Astrocyte (in vitro differentiated cells and primary cell): ENCODE measurements at places on chromosomes 3 and 15. TPM values are rescaled to one million over a fixed set of nuclear protein-coding genes. Genes with fewer than 3 reads are reported as not detected.

The PTH1R gene
- total RNA-seq = 4.4 and 5.2 TPM in 2 replicates

DNA sequence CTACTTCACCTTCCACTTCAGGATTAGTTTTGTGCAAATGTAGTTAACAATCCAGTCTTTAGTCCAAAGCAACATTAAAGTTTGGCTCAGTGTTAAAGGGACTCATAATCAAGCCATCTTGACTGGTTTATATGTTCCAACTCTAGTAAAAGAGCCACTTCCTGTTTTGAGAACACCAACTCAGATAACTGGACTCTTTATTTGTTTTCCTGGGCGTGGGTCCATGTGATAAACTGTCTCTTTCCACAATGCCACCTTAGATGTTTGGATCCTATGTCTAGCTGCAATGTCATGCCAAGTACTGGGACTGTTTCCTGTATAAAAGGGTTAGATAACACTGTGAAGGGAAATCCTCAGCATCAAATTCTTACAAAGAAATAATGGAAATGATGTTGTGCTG is 545.0 kb downstream of the PYDC2 start:
- DNase-seq = no peak

GRCh38 chr15:51108933-51109550 is 14.3 kb upstream of the TNFAIP8L3 start:
- DNase-seq = peak; percentile 100

The LRRC15 gene
- 1.3 and 1.4 TPM in 2 replicates for total RNA-seq

DNA sequence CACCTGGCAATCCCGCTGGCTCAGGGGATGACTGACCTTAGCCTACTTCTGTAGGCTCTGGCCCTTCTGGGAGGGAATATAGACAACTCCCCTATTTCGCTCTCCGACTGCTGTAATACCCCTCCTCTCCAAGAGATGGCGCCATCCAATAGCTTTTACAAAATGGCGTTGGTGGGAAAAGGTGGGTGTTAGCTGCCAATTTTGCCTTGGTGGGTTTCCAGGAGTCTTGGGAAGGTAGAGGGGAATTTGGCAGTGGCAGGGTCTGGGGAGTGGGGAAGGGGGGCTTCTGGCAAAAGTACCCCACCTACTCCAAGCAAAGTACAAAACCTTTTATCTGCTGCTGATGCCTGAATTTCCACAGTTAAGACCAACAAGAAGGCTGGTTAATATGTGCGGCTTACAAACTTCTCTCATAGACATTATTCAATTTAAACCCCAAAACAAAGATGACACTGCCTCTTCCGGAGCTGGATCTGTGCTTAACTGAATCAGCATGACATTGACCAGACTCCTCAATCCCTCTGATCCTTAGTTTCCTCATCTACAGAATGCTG is 62.1 kb downstream of the RASGRF1 start:
- DNase-seq = no peak

GRCh38 chr15:52784799-52785671 is 5.1 kb downstream of the ONECUT1 start:
- DNase-seq = no peak

The C2CD4B gene
- total RNA-seq = not detected in 2 replicates

GRCh38 chr15:91357011-91357410 is 257.0 kb downstream of the SV2B start:
- DNase-seq = no peak

The GOLGA8S gene
- total RNA-seq = 0.14 and 0.26 TPM in 2 replicates

- no peak for DNase-seq
These were observed 1.1 kb downstream of the NCKIPSD start for GRCh38 chr3:48684480-48685143.

DNA sequence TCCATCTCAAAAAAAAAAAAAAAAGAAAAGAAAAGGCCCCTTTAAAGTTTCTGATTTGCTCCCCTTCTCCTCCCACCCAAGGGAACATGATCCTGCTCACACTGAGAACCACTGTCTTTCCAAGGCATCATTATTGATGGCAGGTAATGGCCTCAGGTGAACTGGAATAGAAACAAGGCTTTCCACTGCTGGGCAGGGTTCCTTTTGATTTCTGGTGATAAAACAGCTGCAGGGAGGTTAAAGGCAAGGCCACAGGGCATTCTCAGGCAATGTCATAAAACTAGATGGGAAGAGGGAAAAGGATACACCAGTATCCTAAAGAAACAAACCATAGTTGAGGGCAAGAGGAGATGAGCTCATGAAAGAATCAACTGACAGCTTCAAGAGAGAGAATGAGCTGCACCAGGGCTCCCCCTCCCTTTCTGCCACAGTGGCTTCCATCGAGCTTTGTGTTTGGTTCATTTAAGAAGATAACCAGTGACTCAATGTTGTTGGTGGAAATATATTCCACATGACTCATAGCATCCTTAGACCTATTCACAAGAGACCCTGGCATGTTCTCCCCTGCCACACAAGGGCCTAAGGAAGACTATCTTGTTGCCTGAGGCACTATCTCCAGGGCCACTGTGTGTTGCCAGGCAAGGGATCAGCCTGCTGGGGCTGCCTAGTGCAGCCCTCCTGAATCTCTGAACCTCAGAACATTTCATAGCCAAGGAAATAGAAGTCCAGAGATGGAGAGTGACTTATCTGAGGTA is 86.4 kb downstream of the WDR76 start:
- DNase-seq = peak; percentile 99

DNA sequence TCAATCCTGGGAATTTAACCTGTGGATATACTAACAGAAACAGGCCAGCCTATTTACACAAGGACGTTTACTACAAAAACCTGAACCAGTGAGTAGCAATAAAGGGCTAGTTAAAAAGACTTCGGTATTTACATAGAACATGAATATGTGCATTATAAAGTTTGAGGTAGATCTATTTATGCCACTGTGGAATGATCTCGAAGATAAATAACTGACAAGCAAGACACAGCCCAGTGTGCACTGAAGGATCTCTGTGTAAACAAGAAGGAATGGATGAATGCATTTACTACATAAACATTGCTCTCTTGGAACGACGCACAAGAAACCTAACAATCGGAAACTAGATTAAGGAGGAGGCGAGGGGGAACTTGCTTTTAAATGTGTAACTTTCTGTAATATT is 132.0 kb upstream of the NSMCE3 start:
- DNase-seq = no peak

- no peak for DNase-seq
These were observed 404.6 kb downstream of the TIGIT start for GRCh38 chr3:114698146-114699105.

GRCh38 chr3:69743975-69744906 is 5.0 kb downstream of the MITF start:
- DNase-seq = no peak
